COR-L47 (cell line): ENCODE measurements at places on chromosomes 4 and X.

DNA sequence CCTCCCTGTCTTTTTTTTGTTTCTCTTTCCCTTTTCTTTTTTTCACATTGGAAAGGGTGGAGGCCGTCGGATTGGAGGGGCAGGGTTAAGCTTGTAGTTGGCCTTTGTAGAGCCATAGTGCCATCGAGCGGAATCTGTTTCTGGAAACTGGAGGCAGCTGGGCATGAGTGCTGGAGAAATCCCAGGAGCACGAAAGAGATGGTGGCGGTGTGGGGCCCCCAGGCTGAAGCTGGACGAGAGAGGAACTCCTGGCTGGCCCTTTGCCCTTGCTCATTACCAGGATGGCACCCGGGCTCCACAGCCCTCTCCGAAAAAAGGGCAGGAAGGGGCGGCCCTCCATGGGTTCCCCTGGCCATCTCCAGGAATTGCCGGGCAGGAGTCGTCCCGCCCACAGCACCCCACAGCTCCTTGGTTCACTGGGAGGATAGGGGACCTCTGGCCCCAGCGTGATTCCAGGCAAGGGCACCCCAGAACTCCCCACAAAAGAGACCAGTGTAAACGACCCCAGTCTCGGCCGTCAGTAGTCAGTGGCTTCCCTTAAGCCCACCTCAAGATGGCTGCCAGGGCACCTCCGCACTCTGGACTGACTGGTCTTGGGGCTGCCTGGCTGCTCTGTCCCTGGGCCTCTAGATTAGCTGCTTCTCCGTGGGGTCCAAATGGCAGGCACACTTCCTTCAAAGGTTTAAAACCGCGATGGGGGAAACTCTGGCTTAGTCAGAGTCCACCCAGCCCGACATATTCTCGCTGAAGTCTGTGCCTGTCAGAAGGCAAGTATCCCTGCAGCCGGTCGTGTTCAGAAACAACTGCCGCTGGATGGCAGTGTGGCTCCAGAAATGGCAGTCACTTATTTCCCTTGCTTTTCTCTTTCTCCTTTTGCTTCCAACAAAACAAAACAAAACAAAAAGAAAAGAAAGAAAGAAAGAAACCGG is 74.1 kb downstream of the NBDY start:
- no peak for DNase-seq

DNA sequence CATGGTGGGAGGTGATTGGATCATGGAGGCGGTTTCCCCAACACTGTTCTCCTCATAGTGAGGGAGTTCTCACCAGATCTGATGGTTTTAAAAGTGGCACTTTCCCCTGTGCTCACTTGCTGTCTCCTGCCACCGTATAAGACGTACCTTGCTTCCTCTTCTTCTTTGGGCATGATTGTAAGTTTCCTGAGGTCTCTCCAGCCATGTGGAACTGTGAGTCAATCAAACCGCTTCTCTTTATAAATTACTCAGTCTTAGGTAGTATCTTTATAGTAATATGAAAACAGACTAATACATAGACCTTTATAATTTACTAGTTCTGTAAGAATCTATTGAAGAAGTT is 82.5 kb upstream of the PITX2 start:
- DNase-seq = no peak

GRCh38 chr4:40698733-40699132 is 51.0 kb upstream of the NSUN7 start:
- DNase-seq = no peak

DNA sequence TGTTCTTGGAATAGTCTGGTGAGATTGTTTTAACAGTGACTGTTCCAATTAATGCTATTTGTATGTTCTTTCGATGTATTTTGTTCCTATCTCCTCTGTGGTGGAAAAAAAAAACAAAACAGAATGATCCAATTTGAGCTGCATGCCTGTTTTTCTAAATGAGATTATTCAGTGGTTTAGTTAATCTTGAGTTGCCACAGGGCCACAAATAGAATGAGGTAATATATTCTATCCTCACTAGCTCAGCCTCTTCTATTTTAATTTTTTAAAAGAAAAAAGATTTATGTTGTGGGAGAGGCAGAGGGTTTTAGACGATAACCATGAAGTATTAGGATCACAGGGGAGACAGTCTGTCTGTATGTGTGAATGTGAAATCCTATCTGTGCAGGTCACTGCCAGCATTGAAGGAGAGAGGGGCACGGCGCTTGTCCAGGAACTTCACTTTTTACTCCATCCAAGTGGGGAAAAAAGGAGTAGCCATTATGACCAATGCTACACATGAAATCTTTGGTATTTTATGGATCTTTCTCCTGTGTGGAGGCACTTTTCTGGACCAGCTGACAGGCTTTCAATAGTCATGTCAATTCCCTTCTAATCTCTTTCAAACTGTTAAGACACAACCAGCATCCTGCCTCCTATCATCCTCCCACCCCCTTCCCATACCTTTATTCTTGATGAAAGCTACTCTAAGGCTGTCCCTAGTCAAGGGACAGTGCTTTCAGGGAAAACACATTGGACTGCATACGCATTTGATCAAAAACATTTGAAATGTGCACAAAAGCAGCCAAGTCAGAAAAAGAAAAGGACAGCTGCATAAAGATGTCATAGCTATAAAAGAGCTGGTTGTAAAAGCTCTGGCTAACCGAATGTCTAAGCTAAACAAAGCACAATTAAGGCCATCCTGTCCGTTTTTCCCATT is 1063.8 kb upstream of the INTU start:
- no peak for DNase-seq

DNA sequence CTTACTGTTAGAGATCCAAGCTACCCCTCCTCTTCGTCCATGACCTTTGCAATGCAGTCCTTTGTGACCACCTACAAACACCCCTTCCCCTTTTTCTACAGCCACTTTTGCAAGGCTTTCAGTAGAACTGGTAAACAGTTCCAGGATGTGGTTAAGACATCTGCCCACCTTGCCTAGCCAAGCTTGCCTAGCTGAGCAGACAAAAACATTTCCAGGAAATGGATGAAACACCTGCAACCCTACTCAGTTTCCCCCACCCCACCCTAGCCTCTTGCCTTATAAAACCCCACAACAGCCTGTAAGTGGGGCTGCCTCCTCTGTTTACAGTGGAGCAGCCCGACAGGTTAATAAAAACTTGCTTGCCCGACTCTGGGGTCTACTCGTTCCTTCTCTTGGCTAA is 133.8 kb downstream of the ZC4H2 start:
- DNase-seq = no peak

GRCh38 chr4:2103843-2104547 is 44.9 kb downstream of the NAT8L start:
- DNase-seq = no peak

- DNase-seq = no peak
These were observed 40.1 kb downstream of the STAG2 start for GRCh38 chrX:124001581-124001980.

GRCh38 chr4:108738003-108738706 is 24.7 kb downstream of the ETNPPL start:
- DNase-seq = no peak

DNA sequence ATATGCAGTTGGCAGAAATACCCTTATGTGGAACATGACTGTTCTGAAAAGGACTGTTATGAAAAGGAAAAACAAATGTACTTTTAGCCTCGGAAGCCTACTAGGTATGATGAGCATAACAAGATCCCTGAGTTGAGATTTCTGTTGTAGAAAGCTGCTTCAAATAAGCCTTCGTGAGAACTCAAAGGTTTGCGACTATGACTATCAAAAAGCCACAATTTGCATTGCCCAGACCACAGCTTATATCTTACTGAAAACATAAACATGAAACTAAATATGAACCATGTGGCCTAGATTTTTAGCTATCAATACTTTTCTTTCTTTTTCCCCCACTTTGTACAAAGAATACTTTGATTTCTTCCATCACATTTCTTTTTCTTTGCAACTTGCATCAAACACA is 398.2 kb upstream of the LCORL start:
- DNase-seq = no peak

DNA sequence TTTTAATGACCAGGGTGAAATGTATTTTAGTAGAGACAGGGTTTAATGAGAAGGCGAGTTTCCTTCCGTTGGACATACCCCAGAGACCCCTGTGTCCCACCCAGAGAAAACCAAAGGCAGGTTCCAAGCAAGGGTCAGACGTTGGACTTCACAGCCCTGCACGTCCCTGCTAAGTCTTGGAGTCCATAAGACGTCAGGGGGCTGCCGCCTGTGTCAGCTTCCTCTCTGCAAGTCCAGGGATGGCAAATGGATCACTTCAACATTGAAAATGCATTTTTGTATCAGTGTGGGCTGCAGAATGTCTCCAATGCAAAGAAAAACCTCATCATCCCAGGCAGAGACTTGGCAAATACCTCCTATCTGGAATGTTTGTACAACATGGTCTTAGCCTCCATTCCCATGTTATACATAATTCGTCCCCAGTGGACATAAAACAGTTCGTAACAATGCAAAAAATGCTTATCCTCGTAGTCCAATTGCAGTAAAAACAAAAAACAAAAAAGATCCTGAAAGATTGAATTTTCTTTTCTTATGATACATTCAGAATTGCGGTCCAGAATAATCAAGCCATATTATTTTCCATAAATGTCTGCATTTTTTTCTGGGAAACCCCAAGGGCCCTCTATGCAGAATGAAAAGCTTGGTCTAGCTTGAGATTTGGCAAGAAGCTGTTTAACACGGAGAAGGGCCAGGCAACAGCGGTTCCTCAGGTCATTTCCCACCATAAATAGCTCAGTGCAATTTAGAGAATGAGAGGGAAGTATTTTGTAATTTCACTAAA is 190.9 kb downstream of the SHOX start:
- no peak for DNase-seq

GRCh38 chrX:40085102-40085551 is 12.6 kb downstream of the BCOR start:
- no peak for DNase-seq

DNA sequence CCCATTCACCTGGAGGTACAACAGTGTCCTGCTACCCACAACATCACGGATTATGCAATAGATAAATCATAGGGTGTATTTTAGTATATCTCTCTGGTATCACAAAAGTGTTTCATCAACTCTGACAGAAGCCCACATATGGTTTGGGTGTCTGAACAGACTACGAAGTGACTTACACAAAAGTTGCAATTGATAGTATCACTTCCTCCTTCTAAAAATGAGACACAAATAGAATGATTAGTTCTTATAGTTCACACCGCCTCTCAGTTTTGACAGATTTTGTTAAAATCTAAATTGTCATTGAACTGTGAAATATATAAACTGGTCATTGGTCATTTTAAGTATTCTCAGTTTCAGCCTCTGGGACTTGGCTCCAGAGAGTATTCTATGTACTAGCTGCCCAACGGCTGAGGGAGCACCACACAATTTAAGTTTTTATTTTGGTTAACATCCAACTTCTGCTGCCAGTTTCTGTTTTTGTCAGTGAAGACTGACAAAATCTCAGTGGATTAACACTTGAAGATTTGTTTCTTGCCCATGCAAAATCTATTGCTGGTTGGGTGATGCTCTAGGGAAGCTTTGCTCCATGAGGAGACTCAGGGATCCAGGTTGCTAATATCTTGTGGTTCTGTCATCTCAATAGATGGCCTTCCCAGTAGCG is 113.8 kb upstream of the PUDP start:
- no peak for DNase-seq

DNA sequence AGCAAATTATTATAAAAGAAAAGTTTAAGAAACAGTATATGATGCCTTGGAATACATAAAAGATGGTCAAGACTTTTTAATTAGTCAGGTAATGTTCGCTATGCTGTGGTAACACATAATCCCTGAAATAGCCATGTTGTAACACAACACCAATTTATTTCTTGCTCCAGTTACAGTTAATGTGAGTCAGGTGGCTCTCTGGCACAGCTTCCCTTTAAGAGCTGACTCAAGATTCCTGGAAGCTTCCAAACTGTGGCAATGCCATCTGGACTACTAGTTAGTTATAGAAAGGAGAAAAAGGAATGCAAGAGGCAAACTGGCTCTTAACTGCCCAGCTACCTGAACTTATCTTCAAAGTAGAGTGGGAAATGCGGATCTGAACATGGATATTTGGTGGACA is 210.5 kb downstream of the CHM start:
- DNase-seq = no peak

- no peak for DNase-seq
These were observed 16.9 kb downstream of the SPIN2B start for GRCh38 chrX:57104406-57104805.

GRCh38 chr4:152727784-152728183 is 48.0 kb upstream of the TMEM154 start:
- no peak for DNase-seq

- DNase-seq = no peak
These were observed 283.3 kb downstream of the PTTG2 start for GRCh38 chr4:38243388-38244053.

GRCh38 chr4:3255611-3256186 is 6.7 kb downstream of the MSANTD1 start:
- DNase-seq = no peak

DNA sequence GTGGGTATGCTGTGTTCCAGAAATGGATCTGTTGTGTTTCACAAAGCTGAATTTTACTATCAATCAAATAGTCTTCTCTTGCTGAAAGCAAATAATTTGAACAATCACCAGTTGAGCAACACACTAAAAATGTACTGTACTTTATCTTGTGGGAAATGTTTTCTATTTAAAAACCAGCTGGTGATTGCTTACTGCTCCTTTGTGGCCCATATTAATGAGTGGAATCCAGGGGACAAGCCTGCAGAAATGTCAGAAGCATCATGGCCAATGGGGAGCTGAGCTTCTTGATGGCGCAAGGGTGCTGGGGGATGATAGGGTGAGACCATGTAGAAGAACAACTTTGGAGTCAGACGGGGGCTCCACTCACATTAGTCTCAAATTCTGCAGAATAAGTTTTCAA is 346.2 kb downstream of the ARHGAP10 start:
- DNase-seq = no peak

GRCh38 chr4:152099555-152099954 is 338.7 kb upstream of the GATB start:
- DNase-seq = no peak

DNA sequence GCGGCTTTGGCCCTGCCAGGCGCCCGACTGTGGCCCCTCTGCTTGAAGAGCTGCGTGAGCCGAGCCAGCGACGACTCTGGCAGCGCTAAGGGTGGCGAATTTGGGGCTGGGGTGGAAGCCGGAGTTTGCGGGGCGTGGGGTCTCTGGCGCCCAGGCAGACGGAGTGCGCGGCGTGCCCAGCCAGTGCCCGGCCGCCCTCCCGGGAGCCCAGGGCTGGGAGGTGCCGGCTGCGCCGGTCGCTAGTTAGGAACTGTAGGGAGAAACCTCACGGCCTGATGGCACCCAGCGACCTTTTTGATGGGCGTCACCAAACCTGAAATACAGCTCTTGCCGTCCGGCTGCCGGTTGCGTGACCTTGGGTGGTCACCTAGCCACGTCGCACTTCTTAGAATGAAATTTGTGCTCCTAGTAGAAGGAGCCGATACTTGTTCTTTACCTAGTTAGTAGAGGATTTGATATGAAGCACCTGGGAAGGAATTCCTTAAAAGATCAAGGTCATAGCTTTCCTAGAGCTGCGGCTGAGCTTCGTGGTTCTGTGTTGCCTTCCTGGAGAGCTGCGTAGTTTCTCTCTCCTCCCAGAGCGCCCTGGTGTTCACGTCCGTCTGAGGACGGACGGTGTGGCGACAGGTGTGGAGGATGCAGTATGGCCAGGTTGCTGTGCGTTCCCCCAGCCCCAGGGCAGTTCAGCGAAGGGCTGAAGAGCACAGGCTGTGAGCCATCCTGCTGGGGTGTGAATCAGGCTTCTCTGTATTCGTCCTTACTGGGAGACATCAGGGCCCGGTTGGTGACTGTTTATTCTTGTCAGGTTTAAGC is 680 bp downstream of the MAEA start:
- no peak for DNase-seq

- DNase-seq = peak; percentile 7
These were observed 515.0 kb downstream of the CFAP47 start for GRCh38 chrX:36434522-36434921.

GRCh38 chrX:18291006-18291545 is 63.4 kb downstream of the SCML2 start:
- DNase-seq = no peak
